SW 1271 (cell line): ENCODE measurements at places on chromosomes 5 and 9.

DNA sequence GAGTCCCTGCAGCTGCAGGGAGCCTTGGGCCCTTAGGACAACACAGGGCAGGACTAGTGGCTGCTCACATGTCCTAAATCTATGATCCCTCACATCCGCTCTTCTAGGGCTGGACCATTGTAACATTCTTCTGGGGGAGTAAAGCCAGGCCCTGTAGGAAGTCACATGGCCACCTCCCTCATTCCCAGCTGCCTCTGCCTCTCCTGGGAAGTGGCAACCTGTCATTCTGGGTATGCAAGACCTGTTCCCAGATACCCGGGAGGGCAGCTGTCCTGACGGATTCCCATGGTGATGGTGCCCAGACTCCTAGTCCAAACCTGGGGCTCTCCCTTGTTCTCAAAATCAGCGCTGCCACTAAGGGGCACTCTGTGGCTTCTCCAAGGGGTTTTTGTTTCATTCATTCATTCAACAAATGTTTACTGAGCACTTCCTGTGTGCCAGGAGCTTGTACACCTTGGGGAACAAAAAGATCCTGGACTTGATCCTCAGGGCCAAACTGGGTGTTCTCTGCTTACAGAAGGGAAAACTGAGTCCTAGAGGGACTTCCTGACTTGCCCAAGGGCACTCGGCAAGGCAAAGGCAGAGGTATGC lies 85.6 kb downstream of the PSD2 start:
- no peak for DNase-seq

DNA sequence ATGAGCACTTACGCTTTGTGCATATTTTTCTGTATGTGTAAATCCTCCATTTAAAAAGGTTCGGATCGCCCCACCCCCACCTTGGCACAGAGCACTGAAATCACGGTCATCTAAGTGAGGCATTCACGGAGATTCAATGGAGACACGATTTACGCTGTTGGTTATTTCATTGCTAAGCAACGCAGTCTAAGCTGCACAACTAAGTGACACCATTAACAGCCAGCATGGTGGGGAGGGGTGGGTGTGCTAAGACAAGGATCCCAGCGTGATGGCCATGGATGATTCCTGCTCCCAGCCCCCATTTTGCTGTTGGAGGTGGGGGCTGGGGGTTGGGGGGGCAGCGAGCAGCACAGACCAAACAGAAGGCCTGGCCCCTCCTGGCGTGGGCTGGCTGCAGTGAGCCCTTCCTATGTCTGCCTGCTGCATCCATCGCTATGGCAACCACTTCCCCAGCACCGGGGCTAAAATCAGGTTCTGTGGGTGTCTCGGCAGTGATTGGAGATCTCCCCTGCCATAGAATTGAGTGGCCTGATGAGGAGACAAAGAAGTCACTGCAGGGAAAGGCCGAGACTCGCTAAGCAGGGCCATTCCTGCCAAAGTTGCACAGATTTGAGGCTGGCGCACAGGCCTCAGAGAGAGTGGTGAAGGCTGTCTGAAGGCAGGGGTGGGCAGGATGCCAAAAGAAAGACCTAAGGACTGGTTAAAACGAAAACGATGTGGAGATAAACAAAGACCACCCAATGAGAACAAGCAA lies 14.3 kb upstream of the MARCHF6 start:
- no peak for DNase-seq

- DNase-seq: no peak
Observed at GRCh38 chr5:117547192-117547591, 972.6 kb upstream of the SEMA6A start.

DNA sequence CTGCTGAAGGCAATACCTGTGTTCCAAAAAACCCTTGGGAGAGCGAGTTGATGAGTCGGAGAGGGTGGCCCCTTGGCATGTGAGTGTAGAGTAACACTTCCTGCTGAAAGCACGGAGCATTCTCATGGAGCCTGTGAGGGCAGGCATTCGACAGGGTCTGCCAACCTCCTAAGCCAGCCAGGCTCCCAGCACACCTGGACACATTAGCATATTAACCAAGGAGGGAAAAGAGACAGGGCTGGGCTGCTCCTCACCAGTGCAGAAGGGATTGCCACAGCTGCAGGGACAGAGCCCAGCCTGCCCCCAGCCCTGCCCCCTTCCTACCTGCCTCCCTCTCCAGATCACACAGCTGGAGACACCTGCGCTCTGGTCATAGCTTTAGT lies 46.4 kb upstream of the SEMA4D start:
- no peak for DNase-seq

- no peak for DNase-seq
Observed at GRCh38 chr9:110006657-110007056, 201.3 kb downstream of the C9orf152 start.

- DNase-seq: no peak
Observed at GRCh38 chr9:14327036-14327435, 13.1 kb upstream of the NFIB start.

DNA sequence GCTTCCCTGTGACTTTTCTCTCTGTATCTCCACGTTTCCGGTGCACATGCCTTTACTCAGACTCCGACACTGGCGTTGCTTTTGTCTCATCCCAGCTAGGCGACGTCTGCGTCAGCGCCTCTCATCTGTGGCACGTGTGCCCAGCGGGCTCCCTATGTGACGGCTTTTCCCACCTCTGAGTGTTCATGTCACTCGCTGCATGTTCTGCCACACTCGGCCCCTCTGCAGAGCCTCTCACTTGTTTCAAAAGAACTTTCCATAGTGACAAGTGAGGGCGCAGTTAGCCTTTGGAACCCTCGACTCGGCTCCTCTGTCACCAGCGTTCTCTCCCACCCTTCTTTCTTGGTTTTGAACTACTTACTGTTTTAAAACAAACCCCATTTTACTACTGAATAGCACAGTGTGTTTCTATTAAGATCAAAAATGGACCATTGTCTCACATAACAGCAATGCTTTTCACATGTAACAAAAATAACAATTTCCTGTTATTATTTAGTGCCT lies 113.4 kb upstream of the CACNA1B start:
- no peak for DNase-seq

GRCh38 chr9:131500939-131501541 lies 1.7 kb upstream of the POMT1 start:
- DNase-seq: peak; percentile 37

DNA sequence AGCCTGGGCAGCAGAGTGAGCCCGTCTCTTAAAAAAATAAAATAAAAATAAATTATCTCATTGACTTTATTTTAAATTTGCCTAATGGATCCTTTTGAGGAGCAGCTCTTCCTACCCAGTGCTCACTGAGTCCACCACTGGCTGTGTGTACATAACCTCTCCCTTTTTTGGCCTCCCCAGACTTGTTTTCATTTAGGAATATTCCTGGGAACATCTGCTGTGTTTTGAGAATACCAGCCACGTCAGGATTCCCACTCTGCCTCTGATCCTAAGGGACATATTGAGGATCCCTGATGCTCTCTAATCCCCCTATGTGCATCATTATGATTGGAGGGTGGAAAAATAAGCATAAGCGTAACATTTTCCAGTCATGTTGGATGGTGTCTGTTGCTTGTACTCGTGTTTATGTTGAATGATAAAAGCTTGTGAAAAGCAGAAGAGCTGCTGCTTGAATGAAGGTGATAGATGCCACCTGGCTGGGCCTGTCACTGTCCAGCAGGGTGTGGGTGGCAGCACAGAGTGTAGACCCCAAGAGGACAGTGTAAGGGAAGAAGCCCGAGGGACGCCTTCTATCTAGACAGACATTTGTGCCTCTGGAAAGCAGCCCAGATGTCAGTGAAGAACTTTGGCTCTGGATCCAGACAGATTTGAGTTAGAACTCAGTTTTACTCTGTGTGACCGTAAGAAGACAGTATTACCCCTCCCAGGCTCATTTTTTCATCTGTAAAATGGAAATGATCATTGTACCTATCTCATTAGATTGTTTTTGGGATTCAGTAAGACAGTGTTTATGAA lies 15.4 kb downstream of the KCNN2 start:
- no peak for DNase-seq

- DNase-seq: no peak
Observed at GRCh38 chr5:78761840-78762239, 113.3 kb upstream of the LHFPL2 start.

- no peak for DNase-seq
Observed at GRCh38 chr9:130232899-130233586, 32.5 kb upstream of the HMCN2 start.

DNA sequence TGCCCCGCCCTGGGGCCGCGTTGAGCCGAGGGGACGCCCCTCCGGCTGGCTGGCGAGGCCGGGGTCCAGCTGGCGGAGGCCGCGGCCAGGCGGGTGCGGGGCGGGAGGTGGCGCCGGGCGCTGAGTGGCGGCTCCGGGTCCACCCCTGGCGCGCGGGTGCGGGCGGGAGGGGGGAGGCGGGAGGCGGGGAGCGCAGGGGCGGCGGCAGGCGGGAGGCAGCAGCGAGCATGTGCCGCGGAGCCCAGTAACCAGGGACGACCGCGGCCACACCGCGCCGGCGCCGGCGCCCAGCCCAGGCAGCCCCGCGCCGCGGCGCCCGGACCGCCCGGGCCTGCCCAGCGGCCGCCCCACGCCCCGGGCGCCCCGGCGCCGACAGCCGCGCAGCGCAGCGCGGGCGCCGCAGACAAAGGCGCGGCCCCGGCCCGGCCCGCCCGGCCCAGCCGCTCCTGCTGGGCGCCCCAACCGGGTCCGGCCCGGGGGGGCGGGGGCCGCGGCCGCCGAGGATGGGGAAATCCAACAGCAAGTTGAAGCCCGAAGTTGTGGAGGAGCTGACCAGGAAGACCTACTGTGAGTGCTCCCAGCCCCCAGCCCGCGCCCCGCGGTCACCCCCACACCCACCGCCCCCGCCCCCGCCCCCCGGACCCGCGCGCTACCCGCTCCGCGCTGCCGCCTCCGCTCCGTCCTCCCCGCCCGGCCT lies at the start of gene NCS1:
Gene NCS1, plus strand, starts transcription at position 244 of the 697 bp plus-strand sequence. Its CDS starts 260 bp downstream, at position 504.
- peak; percentile 37 for DNase-seq

GRCh38 chr5:72180925-72181324 lies 73.7 kb downstream of the MAP1B start:
- DNase-seq: no peak

- peak; percentile 64 for DNase-seq
Observed at GRCh38 chr9:124280176-124280691, 22.5 kb downstream of the NEK6 start.

- no peak for DNase-seq
Observed at GRCh38 chr5:78855026-78855425, 130.1 kb downstream of the ARSB start.

GRCh38 chr9:13896922-13897835 lies 416.8 kb downstream of the NFIB start:
- no peak for DNase-seq

DNA sequence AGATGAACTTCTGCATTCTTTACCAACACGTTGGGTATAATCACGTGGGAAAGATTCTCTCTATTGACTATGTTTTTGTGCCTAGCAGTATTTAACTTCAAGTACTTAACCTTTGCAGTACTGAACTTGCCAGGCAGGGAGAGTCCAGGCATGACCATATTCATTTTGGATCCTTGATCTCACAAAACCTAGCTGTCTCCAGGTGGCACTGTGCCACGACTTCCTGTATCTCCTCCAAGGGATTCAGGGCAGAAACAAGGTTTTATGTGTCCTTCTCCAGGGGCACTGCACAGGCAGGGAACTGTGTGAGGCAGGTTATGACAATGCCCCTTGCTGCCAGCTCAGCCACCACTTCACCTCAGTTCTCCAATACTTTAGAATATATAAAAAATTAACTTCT lies 11.7 kb upstream of the IFNA5 start:
- DNase-seq: no peak

- DNase-seq: no peak
Observed at GRCh38 chr9:99069075-99069474, 35.8 kb upstream of the TGFBR1 start.

GRCh38 chr9:33908749-33909148 lies 91.8 kb downstream of the UBE2R2 start:
- no peak for DNase-seq

DNA sequence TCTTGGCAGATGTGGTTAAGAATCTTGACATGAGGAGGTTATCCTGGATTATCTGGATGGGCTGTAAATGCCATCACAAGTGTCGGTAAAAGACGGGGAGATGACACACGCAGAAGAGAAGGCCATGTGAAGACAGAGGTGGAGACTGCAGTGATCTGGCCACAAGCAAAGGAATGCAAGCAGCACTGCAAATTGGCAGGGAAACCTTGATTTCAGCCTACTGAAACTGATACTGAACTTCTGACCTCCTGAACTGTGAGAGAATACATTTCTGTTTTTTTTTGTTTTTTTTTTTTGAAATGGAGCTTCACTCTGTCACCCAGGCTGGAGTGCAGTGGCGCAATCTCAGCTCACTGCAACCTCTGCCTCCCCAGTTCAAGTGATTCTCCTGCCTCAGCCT lies 92.4 kb upstream of the NFIL3 start:
- no peak for DNase-seq

- DNase-seq: no peak
Observed at GRCh38 chr5:37915097-37915736, 75.4 kb upstream of the GDNF start.

DNA sequence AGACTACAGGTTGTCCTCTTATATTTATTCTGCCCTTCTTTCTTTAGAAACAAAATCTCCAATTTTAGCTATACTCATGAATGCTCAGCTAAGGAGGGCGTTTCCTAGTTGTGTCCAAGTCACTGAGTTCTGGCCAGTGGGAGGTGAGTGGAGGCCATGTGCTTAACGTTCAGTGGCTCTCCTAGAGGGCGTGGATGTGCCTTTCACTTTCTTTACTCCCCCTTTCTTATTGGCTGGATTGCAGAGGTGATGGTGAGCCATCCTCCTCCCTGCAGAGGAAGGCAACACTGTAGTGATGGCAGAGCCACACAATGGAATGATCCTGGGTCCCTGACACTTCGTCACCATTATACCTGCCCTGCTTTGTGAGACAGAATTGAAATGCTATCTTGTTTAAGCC lies 54.6 kb downstream of the ALG2 start:
- DNase-seq: no peak

GRCh38 chr9:22423566-22423965 lies 23.1 kb upstream of the DMRTA1 start:
- DNase-seq: no peak

- no peak for DNase-seq
Observed at GRCh38 chr5:88045931-88046461, 222.6 kb downstream of the TMEM161B start.

DNA sequence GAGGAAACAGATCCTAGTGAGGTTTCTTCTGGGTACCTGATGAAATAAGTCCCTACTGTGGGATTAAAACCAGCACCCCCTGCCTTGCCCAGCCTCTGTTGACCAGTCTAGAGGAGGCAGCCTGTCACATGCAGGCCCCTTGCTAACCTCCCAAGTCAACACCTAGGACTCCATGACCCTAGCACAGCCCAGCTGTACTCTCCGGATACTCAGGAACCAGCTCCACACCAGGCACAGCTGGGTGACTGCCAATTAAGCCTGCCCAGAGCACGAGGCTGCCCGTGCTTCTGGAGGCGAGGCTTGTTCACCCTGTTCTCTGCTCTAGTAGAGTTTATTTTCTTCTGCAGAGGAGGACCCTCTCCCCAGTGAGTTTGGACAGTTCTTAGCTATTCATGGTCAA lies 92.5 kb downstream of the SNX24 start:
- no peak for DNase-seq
